ENCODE measurements at places on chromosomes 2 and 18.

- DNase-seq = no peak
Observed at GRCh38 chr2:200039724-200040650, 84.6 kb downstream of the MAIP1 start.

DNA sequence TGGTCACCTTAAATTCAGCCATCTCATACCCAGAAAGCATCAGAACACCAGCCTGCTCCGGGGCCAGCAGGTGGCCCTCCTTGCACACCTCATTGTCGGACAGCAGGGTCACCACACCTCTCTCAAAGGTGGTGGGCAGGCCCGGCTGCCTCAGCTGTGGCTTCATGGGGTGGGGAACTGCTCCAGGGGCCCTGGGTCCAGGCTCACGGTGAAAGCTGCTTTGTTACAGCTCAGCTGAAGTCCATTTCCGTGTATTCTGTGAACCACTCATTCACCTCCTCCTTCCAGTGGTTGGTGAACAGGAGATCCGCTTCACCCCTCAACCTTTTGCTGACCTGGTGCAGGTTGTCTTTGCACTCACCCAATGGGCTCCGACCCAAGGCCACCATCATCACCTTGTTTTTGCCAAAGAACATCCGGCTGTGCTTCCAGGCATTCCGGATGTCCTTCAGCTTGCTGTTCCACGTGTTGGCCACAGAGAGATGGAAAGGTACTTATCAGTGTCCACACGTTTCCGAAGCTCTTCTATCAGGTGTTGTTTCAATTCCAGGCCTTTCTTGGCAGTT is 78.6 kb upstream of the LDLRAD4 start:
- DNase-seq = no peak

DNA sequence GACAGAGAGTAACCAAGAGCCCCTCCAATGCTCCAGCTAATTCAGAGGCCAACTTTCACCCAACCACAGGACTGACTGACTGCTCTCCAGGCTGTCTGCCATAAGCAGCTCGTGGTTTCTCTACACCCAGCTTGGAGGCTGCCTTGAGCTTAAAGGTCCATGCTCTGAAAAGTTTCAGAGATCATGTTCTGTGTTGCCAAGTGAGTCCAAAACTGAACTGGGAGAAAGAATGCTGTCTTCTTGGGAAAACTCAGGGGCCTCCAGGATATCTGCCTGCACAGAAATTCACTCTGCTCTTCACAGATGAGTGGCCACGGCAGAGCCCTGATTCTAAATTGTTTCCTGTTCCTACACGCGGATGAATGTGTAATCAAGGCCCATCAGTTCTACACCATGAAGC is 51.1 kb downstream of the LPIN2 start:
- DNase-seq = no peak

- DNase-seq = no peak
Observed at GRCh38 chr2:119520696-119521432, 3.4 kb downstream of the SCTR start.

- no peak for DNase-seq
Observed at GRCh38 chr2:143685421-143686078, 556.3 kb downstream of the ARHGAP15 start.

GRCh38 chr2:11129598-11130449 is 25.4 kb upstream of the SLC66A3 start:
- peak; percentile 61 for DNase-seq

DNA sequence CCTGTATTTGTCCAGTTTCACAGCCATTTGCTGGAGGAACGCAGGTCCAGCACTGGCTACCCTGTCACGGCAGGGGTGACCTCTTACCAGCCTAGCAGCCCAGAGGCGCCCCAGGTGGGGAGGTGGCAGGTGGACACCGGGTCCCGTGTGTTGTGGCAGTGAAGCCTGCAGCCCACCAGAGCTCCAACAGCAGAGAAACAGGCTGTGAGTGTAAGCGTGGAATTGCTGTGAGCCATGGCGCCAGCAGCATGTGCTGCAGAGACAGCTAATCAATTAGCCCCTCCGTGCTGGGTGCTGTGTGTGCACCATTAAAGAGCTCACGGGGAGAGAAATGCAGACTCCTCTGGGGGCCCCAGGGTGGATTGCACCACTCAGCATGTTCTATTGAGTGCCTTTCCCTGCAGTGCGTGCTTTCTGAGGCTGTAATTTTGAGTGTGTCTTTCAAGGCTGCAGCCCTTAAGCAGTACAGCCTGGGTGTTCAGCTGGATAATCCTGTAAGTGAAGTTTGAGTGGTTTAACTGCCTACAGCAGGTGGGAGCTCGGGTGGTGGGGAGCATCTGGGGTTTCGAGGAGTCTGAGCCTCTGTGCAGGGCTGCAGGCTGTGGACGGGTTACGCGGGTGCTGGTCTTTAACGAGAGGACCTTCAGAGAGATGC is 15.9 kb downstream of the RTP5 start:
- DNase-seq = no peak

DNA sequence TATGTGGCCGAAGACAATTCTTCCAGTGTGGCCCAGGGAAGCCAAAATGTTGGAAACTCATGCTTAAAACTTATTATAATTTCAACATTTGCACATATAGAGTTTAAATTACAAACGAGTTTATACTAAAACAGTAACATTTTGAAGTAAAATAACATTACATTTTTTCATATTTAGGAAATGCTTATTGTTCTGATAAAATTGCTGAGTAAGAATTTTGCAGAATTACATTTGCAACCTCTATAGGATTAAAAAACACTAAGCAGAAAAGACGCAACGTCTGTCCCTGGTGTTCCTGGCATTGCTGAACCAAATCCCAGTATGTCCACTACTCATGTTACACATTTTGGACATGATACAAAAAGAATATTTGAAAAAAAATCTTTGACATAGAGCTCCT is 1241.2 kb downstream of the SUCLG1 start:
- DNase-seq = no peak

DNA sequence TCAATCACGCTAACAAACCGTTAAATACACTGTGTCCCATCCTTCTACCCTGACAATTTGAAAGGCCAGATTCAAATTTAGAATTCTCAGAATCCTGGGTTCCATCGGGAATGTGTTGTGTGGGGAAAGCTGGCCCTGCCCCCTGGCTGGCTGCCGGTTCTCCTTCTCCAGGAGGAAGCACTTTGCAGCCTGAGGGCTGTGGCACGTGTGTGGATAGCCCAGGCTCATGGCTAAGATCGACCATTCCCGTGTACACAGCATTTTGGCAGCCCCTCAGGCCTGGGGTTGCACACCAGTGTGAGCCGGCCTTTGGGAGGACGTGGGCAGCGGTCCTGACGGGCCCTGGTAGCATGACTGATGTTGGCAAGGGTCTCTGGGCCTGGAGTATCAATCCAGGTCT is 51.0 kb upstream of the ROCK2 start:
- no peak for DNase-seq

- no peak for DNase-seq
Observed at GRCh38 chr18:53991805-53992204, 232.7 kb downstream of the MBD2 start.

- no peak for DNase-seq
Observed at GRCh38 chr2:170170281-170171040, 7.5 kb upstream of the MYO3B start.

GRCh38 chr18:543447-544078 is 36.6 kb upstream of the CETN1 start:
- no peak for DNase-seq

DNA sequence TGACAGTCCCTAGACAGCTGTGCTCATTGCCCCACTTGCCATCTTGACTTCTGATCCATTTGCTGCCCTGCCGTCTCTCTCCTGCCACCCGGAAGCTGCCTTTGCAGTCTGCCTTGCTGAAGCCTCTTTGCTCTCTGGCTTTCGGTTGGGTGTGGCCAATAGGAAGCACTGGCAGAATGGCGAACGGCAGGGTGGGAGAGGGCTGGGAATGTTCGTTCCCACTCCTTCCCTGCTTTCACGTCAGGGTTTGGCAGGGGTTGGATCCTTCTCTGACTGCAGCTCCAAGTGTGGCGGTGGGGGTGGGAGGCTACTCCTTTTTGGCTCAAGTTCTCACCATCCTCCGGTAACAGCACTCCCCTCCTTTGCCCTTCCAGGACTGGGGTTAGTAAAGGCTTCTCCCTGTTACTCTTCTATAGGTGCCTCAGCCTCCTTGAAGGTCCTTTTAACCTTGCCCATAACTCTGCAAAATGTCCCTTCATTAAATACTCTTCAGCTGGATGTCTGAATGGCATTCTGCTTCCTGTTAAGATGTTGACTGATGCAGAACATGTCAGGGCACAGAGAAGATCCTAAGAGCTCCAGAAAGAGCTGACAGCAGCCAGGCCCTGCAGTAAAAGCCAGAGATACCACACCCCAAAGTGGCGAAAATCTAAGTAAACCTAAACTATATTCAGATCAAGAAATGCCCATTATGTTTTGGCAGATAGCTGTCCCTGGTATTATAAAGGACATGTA is 299.7 kb downstream of the CDCA7 start:
- no peak for DNase-seq

GRCh38 chr2:9179572-9180201 is 26.9 kb upstream of the ASAP2 start:
- no peak for DNase-seq

DNA sequence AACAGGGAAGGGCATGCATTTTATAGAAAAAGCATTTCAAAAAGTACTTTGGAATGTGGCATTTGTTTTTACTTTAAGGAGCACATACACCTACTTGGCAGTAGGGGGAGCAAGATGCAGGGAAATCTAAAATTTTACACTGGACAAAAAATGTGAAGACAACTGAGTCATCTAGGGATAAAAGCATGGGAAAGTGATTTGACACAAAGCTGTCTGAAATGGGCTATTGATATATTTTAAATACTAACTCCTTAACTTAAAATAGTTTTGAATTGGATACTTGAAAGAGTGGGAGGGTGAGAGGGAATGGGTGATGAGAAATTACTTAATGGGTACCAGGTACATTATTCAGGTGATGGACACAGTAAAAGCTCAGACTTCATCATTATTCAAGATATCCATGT is 15.8 kb downstream of the TMEM200C start:
- no peak for DNase-seq

- no peak for DNase-seq
Observed at GRCh38 chr2:40690036-40690435, 238.1 kb upstream of the SLC8A1 start.

DNA sequence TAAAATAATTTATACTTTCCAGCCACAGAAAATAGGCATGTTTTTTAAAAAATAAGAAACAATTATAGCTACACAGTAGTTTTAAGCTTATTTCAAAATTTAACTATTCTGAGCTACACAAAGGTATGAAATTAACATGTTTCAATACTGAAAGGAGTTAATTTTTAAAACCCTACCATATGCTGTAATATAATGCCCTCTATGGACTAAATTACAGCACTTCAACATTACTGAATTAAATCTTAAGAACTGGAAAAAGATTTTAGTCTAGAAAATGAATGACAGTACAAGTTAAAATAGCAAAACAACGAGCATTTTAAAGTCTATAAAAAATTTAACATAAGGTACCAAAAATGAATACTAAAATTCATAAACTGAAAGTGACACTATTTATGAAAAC is 36.3 kb downstream of the RTN4 start:
- DNase-seq = no peak

DNA sequence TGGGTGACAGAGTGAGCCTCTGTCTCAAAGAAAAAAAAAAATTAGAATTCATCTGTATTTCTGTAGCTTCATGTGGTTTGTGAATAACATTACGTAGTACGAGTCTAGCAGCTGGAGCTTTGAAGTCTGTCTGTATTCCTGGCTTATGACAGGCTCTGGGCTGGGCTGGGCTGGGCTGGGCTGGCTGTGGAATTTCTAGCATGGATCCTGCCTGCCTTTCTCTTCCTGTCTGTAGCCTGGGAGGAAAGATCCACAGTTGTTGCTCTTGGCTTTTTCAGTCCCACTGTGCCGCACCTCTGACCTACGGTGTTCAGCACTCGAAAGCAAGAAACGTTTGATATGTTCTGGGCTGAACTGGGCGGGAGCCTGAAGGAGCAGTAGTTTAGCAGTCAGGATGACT is 55.4 kb downstream of the BOLA3 start:
- no peak for DNase-seq

DNA sequence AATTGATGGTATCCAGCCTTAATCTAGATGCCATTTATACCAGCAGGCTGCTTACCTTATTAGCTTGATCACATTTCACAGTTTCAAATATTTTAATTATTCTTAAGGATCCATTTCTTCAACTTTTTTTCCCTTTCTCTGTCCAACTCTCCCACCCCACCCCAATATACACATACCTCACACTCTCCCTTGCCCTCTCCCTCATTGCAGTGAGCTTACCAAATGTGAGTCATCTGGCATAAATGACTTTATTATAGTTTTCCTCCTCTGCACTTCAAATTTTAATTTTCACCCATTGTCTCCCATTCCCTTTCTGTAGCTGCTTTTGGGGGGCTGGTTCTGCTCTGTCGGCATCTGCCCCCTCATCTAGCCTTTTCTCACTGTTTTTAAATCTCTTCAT is 12.9 kb downstream of the HTR2B start:
- no peak for DNase-seq

- DNase-seq = no peak
Observed at GRCh38 chr2:148529745-148530144, 114.8 kb upstream of the EPC2 start.

DNA sequence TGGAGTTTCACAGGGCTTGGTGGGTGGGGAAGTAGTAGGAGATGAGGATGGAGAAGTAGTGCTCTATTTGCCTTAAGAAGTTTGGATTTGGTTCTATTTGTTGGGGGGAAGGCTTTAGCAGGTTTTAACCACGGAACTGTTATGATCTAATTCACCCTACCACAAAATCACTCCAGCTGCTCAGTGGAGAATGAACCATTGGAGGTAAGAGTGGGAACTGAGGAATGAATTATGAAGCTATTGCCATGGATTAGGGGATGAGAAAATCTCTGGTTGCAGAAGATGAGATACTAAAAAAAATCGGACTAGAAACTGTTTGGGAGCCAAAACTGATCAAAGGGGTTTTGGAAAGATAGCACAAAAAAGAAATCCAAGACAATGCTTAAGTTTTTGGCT is 488.9 kb downstream of the DLGAP1 start:
- no peak for DNase-seq

GRCh38 chr2:67416136-67416535 is 19.0 kb downstream of the ETAA1 start:
- DNase-seq = no peak

DNA sequence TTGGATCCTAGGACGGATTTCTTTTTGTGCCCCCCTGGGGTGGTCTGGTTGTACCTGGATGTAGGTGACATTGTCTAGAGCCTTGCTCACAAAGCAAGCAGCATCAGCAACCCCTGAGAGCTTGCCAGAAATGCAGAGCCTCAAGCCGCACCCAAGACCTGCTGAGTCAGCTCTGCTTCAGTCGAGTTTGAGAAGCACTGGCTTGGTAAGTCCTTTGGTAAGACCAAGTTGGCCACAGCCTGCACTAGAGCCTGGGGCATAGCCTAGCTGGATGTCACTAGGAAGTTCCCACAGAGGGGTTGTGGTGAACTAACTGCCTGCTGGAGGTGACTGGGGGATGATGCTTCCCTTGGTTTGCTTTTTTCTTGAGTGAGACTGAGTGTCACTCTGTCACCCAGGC is 6.2 kb downstream of the ABCG5 start:
- no peak for DNase-seq

DNA sequence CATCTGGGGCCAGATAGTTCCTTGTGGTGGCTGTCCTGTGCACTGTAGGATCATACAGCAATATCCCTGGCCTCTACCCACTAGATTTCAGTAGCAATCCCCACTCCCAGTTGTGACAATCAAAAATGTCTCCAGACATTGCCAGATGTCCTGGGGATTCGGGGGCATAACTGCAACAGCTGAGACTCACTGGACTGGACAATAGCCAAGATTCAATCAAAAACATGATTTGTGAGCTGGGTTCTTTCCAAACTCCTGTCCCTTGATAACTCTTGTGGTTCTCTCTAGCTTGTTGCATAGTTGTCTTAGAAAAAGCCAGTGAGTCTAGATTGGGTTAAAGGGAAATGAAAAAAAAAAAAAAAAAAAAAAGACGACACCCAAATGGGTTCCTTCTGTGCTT is 293.4 kb downstream of the CELF4 start:
- DNase-seq = no peak

- no peak for DNase-seq
Observed at GRCh38 chr2:206480620-206481019, 37.3 kb downstream of the ADAM23 start.
